ENCODE measurements at places on chromosomes 1 and 21.

GRCh38 chr1:175481126-175482070, 262.0 kb downstream of the TNR start:
- DNase-seq, result no peak

DNA sequence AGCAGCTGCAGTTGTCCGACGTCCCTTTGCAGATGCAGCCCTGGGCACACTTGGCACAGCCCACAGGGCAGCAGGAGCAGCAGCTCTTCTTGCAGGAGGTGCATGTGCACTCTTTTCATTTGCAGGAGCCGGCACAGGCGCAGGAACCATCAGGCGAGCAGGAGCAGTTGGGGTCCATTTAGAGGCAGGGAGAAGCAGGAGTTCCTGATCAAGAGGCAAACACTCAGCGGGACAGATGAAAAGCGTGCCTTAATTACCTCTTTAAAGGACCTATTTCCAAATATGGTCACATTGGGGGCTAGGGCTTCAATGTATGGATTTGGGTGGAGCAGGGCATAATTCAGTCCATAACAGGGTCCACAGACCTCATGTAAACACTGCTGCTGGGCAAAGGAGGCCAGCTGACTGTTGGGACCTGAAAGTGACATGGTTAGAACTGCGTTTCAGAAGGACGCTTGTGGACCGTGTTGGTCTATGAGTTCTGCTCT, 4.3 kb upstream of the CPLANE2 start:
- DNase-seq, result no peak

DNA sequence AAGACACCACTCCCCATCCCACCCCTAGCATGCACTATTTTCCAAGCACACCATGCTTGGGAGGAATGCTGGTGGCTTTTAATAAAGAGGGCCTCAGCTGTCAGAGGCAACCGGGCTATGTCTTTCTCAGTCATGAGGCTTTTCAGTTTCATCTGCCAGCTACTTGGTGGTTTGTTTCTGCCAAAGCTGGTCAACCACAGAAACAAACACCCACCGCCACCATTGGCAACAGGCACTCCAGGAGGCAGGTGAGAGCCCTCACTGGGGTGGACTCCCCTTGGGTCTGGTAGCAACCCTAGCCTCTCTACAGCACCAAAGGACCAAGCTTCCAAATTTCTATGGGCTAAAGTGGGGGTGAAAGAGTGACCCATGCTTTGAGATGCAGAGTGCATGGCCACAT, 54.3 kb upstream of the CD1D start:
- DNase-seq, result no peak

- DNase-seq, result no peak
These were observed 36.9 kb downstream of the TP73 start for GRCh38 chr1:3689138-3689750.

DNA sequence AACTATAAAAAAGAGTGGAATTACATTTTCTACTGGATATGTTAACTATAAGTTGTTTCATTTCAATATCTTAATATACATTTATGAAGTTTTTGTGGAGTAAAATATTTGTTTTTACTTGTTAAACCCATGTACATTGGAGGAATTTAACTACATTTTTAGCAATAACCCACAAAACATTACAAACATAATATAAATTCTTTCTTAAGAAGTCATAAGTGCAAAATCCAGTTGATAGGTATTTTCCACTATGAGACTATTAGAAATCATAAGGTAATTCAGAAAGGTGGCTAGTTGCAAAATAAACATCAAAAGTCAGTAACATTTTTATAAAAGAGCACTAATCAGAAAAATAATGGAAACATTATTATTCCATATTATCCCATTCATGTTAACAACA, 73.9 kb upstream of the RRP15 start:
- no peak for DNase-seq

DNA sequence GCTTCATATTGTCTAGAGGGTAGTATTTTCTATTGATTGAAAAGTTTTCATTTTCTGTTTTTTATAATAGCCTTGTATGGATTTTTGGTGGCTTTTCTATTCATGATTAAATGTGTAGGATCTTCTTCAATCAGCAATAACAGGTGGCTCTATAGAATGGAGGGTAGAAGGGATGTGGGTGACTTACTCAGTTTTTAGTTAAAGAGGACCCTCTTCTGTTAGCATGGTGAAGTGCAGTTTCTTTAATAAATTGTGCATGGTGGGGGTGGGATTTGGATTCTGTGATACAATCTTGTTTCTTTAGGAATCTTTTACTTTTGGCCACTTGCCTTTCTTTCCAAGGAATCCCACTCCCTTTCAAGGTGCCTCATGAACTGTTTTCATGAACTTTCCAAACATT, 64.7 kb downstream of the SLC35A3 start:
- DNase-seq, result no peak

DNA sequence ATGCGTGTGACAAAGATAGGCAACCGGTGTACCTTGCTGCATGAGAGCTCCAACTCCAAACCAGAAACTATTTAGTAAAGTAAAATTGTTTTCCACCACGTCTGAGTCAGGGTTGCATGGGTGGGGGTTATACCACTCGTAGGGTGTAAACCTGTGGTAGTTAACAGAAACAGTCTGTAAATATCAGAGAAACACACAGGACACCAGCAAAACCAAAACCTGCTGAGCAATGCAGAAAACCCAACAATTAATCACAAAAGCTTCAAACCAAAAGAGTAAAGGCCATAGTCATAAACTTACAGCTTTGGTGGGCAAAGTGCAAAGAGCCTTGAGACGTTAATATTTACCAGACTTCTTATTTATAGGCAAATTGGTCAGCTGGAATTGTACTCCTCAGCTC, 282.7 kb downstream of the BACH1 start:
- DNase-seq, result no peak

DNA sequence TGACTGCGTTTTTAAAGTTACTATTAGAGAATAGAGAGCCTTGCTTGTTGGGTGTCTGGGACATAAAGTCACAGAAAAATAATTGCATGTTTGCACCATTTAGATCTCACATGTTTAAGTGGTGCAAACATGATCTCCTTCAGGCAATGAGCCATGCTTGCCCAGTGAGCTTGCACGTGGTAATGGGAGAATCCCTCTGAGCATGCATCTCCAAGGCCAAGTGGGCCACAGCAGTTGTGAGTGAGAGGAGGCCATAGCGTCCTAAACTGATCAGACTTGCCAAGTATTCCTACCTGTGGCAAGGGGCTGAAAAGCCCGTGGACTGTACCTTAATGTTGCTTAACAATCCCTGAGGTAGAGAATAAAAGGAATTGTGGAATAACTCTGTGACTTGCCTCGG, 158.3 kb downstream of the PLA2G4A start:
- DNase-seq, result no peak

DNA sequence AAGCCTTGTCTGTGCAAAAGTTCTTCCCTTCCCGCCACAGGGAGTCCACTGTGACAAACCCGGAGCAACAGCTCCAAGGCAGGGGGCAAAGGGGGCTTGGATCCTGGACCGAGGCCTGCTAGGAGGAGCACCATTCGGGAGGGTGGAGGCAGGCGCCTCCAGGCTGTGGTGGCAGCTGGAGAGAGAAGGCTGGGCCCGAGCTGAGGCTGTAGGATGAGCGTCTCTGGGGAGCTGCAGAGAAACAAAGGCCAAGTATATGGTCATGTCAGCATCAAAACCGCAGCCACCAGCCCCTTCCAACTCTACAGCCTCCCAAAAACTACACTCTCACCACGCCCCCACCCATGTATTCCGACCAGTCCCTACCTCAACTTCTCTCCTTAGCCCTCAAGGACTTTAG, 579 bp downstream of the SH3BP5L start:
- DNase-seq, result no peak

DNA sequence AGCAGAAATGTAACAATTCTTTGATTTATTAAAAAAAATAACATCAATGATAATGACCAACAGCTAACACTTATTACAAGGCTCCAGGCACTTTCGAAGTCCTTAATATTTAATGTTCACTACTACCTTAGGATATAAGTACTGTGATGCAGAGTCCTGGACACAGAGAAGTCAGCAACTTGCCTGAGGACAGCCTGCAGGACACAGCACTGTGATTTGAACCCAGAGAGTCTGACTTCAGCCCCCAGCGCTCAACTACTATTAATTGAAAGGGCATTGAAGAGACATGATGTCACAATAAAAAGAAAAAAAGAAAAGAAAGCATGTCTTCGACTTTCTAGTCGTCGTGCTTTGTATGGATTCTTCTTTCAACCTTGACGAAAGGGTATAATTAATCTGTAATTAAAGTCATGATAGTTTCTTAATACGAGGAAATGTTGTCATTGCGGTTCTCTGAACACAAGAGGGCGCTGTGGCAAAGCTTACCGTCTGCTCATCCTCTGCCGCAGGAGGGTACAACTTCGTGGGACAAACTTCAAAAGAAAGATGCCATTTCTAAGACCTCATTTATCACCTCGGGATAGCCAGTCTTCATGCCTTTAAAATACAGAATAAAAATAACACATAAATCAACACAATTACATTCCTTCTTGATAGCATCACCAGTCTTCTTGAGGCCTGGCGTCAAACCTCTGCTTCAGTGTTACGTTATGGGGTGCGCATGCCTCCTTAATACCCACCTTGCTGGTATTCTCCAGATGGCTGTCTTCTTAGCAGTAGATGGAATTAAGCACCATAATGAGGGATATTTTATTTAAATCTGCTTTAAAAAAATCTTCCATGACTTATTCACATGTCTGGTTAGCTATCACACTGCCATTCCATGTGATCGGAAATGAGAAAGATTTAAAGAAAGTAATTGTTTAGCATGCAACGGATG, 240.1 kb downstream of the DISC1 start:
- peak; percentile 18 for DNase-seq

DNA sequence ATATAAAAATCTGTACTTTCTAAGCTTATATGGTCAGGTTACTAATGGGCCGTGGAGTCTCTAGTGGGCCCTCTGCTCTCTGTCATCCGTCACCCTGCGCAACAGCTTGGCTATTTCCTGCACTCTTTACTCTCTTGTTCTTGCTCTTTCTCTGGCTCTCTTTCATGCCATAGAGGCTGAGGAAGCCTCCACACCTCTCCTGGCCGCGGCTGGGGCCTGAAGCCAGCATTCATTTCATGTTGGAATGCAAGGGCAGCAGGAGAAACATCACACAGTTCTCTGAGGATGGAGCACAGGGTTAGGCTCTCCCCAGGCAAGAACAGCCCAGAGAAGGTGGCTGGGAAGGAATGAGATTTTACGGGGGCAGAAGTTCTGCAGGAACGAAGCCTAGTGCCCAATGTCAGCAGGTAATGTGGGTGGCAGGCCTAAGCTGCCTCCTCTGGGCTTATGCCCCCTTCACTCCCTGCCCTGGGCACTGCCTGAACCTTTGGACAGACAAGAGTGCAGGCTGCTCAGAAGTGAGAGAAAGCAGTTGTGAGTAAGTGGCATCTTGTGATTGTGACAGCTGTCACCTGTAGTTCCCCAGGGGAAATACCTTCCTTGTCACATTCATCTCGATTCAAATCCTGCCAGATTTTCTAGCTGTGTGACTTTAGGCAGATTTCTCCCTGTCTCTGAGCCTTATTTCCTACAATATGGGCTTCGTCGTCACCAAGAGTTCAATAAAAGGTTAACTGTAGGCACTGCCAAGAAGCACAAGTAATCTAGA, 3.6 kb upstream of the FHAD1 start:
- DNase-seq, result no peak

GRCh38 chr1:34164771-34165391, at the start of gene CSMD2:
CSMD2 (minus strand) TSS chr1:34165230; CDS start chr1:34165097, 133 bp downstream.
- DNase-seq, result no peak

DNA sequence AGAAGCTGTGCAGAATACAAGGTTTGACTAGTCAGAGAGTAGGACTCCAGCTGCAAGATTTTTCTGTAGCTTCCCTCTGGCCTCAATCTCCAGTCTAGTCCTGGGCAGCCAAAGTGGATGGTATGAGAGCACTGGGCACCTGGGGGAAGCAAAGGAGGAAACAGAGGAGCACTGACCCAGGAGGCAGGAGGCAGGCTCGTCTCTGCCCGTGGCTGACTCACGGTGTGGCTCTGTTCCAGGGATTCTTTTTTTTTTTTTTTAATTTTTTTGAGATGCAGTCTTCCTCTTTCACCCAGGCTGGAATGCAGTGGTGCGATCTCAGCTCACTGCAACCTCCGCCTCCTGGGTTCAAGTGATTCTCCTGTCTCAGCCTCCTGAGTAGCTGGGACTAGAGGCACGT, 4.1 kb upstream of the NPPB start:
- no peak for DNase-seq

GRCh38 chr1:35883635-35884101, 659 bp downstream of the AGO1 start:
- peak; percentile 55 for DNase-seq

GRCh38 chr1:213371847-213372619, 321.0 kb downstream of the RPS6KC1 start:
- no peak for DNase-seq

DNA sequence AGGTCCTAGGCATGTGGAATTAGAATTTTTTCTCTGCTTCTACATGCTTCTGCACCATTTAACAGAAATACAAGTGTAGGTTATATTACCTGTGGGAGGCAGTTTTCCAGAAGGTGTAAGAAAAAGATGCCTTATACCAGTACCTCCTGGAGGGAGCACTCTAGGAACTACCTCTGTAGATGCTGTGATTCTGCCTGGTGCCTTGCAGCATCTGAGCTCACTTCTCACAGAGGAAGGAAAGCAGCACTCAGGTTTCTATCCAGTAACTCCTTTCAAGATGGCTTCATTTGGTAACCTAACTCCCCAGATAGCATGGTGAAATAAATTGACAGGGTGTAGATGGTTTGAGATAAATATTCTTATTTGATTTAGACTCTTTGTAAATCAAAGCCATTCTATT, 50.3 kb downstream of the GIPC2 start:
- DNase-seq, result no peak

- DNase-seq, result no peak
These were observed 32.0 kb downstream of the VANGL2 start for GRCh38 chr1:160432371-160432786.

DNA sequence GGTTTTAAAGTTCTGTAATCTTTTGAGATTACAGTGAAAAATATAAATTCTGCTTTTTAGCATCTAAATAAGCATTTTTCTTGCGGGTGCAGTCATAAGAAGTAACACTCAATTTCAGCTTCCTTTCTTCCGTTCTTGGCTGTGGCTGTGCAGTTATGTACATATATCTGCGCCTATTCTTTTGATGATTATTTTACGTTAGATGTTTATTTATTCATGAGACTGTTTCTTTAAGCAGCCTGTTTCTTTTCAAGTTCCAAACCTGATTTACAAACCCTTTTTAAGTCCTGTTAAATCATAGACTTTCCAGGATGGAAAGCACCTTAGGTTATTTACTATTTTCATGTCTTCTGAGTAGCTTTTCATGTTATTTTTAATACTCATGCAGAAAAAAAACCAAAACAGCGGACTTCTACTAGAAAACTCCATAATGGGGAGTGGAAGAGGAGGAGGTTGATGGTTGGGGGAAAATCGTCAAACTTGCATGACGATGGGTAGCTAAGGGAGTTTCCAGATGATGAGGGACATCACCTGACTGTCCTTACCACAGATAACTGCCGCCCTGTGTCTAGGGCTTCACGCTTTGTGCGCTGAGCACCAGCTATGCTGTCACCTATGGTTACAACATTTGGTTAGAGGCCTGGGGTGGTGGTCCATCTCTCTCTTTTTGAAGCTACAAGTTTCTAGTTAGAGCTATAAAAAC, 2.6 kb downstream of the PRDM2 start:
- DNase-seq, result peak; percentile 91

DNA sequence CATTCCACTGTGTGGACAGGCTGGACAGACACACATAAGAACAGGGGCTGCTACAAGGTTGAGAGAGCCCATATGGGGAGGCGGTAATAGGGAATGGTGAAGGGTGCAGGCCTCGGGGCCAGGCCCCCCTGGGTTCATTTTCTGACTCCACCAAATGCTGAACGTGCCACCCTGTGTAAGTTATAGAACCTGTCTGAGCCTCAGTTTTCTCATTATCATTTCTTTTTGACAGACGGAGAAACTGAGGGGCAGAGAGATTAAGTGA, 569.5 kb downstream of the PTPRU start:
- no peak for DNase-seq

Measured in CD4-positive, alpha-beta T cell treated with Interferon gamma for 1 hour (primary cell).